ENCODE measurements at places on chromosomes 6 and 20.
A peak's percentile ranks its signal among the peaks of the same experiment; 100 is the strongest.

DNA sequence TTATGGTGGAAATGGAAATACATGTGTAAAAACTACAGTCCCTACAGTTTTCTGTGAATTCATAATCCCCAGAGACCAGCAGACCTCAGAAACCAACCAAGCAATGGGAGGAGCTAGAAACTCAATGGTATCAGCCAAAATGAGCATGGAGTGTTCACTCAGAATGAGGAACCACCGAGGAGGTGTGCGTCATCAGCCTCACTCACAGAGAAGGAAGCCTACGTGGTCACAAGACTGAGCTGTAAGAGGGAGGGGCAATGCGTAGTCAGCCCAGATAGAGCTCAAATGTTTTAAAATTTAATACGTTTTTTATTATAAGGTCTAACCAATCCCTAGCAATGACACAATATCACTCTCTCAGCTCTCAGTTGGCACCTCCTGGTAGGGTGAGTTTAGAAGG, 17.4 kb downstream of the MYLK4 start:
- DNase-seq = peak; percentile 87

GRCh38 chr20:59605601-59606364, 1.4 kb downstream of the PHACTR3 start:
- DNase-seq = no peak

DNA sequence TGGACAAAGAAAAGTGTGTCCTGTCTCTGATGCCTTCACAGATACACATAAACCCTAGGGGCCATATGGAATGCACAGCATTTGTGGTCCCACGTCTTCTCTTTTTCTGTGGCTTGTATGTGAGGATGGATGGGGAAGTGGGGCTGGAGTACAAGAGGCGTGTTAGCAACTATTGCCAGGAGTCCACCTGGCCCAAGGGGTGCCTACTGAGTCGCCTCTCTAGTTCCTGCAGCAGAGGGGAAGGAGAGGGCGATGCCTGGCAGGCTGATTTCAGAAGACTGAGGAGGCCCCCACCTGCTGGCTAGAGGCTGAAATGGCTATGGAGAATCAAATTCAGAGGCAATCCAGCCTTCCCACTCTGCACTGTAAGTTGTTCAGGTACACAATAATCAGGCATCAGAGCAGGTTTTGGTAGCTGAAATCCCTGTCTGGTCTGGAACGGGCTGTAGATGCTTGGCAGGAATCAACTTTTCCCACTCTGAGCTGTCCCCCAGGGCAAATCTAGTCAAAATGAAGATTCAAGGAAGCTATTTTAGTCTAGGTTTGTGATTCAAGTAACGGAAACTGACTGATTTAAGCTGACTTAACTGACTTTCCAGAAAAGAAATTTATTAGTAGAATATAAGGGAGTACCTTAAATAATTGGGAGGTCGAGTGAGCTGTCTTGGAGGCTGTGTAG, 14.9 kb upstream of the PPARD start:
- DNase-seq = peak; percentile 55

GRCh38 chr20:9590189-9590588, 75.8 kb downstream of the LAMP5 start:
- no peak for DNase-seq

- DNase-seq = no peak
Observed at GRCh38 chr6:115997990-115998585, 62.6 kb downstream of the FRK start.

- DNase-seq = no peak
Observed at GRCh38 chr6:98358173-98358572, 476.2 kb upstream of the POU3F2 start.

- DNase-seq = no peak
Observed at GRCh38 chr6:128511506-128511905, 8.9 kb downstream of the PTPRK start.

- DNase-seq = no peak
Observed at GRCh38 chr6:63269470-63269869, 50.3 kb downstream of the LGSN start.

DNA sequence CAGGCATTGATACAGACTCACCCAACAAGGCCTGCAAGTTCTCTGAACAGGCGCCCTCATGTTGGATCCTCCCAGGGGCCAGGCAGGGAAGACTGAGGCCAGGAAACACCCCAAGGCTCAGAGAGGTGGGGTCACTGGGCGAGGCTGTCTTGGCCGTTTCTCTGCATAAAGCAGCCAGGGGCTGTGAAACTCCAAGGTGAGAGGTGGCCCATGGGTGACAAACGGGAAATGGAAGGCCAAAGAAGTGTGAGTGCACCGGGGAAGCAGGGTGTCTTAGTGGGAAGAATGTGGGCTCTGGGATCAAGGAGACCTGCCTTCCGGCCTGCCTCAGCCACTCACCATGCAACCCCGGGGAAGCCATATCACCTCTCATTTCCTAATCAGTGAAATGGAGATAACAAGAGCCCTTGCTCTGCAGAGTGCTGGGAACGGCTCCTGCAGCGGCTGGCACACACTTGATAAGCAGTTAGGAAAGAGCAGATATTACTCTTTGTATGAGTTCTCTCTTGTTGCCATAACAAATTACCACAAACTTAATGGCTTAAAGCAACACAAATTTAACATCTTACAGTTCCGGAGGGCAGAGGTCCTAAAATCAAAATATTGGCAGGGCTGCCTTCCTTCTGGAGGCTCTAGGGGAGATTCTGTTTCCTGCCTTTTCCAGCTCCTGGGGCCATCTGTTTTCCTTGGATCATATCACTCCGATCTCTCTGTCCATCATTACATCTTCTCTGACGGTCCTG, 168.6 kb downstream of the NFATC2 start:
- no peak for DNase-seq

GRCh38 chr20:35991142-35991771, 22.9 kb downstream of the CNBD2 start:
- no peak for DNase-seq

- DNase-seq = no peak
Observed at GRCh38 chr6:74551896-74552295, 654.0 kb downstream of the COL12A1 start.

GRCh38 chr6:31908791-31909190, 6.9 kb upstream of the ZBTB12 start:
- no peak for DNase-seq

DNA sequence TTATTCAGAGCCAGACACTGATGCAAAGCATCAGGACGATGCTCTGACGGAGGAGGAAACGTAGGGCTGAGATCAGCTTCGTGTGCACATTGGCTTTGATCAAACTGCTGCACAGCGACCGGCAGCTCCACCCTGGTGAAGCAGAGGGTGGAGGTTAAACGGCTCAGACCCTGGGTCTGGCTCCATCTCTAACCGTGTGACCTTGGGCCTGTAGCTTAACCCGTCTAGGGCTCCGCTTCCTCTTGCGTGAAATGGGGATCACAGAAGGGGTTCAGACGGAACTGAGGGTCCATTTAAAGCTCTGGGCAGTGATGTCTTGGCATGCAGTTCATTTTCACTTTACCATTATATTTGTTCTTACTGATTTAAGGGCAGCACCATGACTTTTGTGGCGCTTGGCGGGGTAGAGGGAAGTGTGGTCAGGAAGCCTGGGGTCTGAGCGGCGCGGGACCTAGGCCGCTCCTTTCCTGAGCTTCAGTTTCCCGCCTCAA, 644 bp downstream of the RBL1 start:
- DNase-seq = no peak

DNA sequence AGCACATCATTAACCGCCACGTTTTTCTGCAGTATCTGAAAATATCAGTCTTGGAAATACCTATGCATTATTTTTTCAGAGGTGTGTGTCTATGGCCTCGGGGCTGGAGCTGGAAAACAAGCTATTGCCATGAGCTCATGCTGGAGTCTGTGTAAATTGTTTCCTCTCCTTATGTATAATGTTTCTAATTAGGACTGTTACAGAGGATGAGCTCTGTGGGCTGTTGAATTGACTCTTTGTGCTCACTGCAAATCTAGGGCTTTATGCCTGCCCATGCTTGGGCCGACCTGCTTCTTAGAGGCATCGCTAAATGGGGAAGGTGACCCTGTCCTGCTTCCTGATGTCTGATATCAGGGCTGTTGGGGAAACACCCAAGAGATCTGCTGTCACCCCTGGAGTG, 80.8 kb upstream of the SLC22A16 start:
- no peak for DNase-seq

- DNase-seq = no peak
Observed at GRCh38 chr20:24314053-24314452, 155.4 kb upstream of the SYNDIG1 start.

DNA sequence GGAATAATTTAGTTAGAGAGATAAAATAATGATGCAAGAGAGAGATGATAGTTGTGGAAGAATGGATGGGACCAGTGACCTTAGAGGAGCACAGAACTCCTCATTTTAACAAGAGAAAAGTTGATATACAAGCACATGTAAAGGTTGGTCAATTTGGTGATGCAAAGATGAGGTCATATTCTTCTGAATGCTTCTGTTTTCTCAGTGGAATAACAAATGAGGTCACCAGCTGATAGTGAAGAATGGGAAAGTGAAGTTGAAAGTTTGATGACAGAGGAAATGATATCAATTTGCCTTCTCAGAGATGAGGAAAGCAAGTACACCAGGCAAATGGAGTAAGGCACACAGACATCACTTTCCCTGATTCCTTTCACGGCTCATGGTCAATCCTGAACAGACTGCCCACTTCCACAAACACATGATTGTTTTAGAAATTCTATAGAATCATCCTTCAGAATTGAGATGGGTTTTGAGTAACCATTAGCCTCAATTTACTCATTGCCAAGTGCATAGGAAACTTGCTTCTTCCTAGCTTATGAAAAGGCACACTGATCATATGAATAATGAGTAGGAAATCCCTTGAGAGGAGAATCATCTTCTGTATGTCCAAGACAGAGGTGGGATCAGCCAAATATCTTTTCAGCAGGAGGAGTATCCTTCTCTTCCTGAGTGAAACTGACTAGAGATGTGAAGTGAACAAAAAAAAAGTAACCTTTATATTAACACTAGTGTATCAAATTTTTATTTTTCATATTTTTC, 82.4 kb upstream of the TCF21 start:
- no peak for DNase-seq

DNA sequence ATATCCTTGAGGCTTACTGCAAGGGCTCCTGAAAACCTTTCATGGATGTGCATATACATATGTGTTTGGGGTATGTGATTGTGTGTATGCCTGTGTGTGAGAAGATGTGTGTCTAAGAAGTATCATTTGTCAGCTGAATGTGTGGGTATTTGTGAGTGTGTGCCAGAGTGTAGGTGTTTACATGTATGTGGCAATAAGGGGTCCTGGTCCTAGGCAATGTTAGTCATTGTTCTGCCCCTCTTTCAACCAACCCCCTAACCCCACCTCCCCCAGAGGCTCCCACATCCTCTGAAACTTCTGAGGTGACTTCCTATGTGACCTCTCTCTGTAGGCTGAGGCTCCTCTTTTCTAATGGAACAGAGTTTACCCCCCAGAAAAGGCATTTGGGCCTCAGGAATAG, 186.4 kb downstream of the LRFN2 start:
- no peak for DNase-seq

DNA sequence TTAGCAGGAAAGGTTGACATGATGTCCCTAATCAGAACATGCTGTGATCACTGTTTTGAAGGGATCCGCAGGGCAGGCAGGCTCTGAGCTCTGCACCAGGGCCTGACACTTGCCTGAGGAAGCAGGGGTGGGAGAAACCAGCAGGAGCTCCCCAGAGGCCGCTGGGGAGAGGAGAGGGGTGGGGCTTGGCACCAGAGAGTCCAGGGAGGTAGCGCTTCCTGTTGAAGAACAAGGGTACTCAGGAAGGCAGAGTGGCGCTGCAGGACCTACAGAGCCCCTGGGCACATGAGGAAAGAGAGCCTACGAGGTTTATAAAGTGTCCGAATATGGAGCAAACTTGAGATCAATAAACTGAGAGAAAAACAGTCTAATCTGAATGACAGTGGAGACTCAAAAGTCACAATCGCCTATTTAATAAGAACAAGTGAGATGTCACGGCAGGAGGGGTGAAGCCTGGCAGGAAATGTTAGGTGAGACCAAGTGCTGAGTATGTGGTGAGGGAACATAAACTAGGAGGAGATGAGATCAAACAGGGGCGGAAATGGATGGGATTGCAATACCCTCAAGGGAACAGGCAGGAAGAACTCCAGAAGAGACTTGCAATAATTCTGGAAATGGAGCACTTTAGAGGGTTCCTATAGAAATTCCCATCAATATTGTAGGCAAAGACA, 5.8 kb upstream of the TBXT start:
- no peak for DNase-seq

- DNase-seq = no peak
Observed at GRCh38 chr6:18308070-18308735, 43.9 kb upstream of the DEK start.

DNA sequence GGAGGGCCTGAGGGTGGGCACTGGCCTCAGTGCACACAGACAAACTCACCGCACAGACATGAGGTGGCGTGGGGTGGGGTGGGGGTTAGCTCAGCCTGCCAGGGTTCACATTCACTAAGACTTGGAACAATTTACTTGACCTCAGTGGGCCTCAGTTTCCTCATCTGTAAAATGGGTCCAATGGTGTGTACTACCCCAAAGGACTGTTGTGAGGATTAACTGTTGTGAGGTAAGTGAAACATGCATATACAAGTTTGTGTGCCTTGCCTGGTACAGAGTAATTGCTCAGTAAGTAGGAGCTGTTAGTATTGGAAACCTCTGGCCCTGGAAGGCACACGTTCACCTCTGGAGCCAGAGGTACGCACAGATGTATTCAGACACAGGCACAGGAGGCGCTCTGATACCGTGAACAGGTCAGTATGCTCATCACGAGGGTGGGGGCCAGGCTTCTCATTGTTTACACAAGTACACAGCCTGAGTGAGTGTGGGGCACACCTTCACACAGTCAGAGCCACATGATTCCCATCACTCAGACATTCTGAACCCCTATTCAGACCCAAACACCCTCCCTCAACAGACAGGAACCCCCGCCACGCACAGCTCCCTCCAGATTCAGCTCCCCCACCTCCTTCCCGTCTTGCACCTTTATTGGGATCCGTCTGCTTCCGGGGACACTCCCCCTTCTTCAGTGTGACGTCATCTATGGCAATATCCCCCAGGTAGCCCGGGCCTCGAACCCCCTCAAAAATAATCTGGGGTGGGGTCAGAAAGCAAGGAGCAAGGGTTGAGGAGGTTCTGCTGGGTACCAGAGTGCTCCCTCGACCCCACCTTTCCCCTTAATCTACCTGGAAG, 59.9 kb downstream of the MDGA1 start:
- DNase-seq = no peak

- no peak for DNase-seq
Observed at GRCh38 chr6:132023490-132023889, 72.3 kb upstream of the CCN2 start.

- no peak for DNase-seq
Observed at GRCh38 chr20:856361-856775, 22.9 kb downstream of the FAM110A start.

Measured in stimulated activated naive B cell treated with anti-CD40 and anti-IgM and Interleukin-4, amounts not matched to agents 10 μg/mL and 1 μg/mL and 100 μg/mL, for 72 hours (primary cell).